GM23248 (cell line): ENCODE measurements at places on chromosomes 7 and 10. TPM values are rescaled to one million over a fixed set of nuclear protein-coding genes. Genes with fewer than 3 reads are reported as not detected.
A peak's percentile ranks its signal among the peaks of the same experiment; 100 is the strongest.

The UCMA gene
- total RNA-seq, result not detected in 2 replicates

DNA sequence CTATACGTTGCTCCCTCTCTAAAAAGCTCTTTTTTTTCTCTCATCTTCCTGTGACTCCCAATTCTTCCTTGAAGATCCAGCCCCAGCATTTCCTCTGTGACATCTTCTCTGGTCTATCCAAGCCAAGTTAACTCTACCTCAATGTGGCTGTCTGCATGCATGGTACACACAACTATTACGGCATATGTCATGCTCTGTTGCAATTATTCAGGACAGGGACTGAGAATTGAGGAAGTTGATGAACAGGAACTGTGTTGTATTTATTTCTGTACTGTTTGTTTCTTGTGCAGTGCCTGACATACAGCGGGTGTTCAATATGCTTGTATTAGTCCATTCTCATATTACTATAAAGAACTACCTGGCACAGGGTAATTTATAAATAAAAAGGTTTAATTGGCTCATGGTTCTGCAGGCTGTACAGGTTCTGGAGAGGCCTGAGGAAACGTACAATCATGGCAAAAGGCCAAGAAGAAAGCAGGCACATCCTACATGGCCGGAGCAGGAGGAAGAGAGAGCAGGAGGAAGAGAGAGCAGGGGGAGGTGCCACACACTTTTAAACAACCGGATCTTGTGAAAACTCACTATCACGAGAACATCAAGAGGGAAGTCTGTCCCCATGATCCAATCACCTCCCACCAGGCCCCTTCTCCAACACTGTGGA is 6.3 kb downstream of the TRPV5 start:
- DNase-seq, result no peak

DNA sequence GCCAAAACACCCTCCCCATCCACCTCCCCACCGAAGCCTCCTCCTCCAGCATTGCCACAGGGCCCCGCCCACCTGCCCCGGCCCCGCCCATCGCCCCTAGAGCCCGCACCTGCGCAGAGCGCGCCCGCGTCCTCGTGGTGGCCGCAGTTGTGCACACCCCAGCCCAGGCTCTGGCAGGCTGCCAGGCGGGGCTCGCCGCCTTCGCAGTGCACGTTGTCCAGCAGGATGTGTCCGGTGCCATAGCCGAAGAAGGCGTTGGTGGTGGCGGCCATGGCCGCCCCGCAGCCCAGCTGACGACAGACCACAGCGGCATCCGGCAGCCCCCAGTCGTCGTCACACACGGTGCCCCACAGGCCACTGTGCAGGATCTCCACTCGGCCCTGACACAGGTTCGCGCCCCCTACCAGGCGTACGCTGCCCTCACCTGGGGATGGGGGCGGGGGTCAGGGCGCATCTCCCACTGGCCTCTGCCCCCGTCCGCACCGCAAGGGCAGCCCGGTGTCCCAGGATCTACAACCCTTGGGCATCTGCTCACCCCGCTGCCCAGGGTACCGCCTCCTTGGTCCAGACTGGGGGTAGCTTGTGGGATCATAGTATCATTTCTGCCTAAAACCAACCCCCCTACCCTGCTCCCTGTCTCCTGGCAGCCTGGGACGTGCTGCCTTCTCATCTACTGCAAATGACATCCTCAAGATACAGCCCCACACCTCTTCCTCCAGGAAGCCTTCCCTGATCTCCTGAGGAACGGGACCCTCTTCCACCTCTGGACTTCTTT is 11.9 kb downstream of the SSC4D start:
- DNase-seq, result peak; percentile 79

DNA sequence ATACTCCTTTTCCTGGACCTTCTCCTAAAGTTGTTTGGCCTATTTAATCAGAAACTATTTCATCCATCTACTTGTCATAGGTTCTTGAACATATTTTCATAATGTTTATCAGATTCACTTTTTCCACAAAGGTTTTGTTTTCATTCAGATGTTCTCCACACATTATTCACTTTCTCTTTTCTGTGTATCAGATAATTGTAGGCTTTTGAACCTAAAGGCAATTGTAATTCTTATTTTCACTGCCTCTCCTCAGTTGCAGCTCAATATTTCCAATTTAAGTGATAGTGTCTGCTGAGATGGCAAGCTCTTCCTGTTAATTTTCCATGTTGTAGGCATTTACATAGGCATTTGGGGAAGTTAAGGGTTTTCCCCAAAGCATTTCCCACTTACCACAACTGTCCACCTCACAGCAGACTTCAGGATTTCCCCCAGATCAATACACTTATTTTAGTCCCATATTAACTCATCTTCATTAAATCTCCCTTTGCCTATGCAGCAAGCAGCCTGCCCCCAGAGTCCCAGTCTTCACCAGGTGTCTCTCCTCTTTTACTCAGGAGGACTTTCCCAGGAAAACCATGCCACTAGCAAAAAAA is 12.3 kb upstream of the IKZF1 start:
- no peak for DNase-seq

DNA sequence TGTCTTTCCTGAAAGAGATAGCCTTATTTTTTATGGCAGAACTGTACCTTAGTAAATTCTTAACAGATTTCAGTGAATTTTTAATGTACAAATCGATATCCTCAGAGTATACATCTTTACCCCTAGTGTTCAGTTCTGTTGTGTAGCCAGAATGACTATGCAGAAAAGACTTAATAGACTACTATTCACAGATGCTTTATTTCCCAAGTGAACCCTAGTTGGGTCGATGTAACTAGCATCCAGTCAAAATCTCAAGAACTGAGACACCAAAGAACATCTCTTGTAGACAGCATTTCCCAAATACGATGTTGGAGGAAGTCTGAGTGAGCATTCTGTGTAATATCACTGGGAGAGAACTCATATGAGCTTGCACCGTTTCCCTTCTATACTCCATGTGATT is 1.5 kb downstream of the AKR1C3 start:
- peak; percentile 57 for DNase-seq

- peak; percentile 33 for DNase-seq
Observed at GRCh38 chr10:73648975-73649829, 6.6 kb downstream of the SYNPO2L start.

DNA sequence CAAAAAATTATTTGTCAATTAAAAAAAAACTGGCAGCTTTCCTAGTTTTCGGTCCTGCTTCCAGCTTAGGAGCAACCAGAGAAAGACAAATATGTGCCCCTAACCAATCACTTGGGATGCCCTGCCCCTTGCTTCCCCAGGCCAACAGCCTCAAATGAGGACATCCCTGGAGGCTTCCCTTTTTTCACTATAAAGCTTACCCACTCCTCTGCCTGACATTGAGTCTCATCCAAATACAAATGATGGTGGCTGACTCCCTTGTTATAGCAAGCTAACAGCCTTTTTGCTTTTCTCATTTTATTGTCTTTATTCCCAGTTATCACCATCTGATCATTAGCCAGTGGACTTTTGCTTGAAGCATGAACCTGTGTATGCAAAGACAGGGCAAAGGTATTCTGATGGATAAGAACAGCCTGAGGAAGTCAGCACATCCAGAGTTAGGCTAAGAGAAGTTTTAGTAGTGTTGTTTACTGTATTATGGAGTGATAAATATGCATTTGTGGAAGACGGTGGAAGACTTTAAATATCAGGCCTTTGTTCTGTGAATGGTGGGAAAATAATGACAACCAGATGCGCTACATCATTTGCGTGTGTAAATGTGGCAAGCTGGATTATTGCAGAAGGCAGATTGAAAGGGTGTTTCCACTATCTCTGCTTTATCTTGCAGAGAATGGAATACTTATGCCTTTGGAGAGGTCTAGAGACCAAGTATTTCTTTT is 1.7 kb upstream of the CCM2 start:
- DNase-seq, result no peak

The C10orf120 gene
- not detected in 2 replicates for total RNA-seq

The LIPN gene
- not detected in 2 replicates for total RNA-seq

The MYOF gene
- total RNA-seq, result 256 and 261 TPM in 2 replicates

The TRPV6 gene
- not detected in 2 replicates for total RNA-seq

GRCh38 chr10:95242581-95243317 is 48.1 kb downstream of the PDLIM1 start:
- peak; percentile 77 for DNase-seq

- no peak for DNase-seq
Observed at GRCh38 chr10:69345890-69346474, 67.7 kb downstream of the HK1 start.

The CFAP58 gene
- under 0.01 and 0.22 TPM in 2 replicates for total RNA-seq

- DNase-seq, result peak; percentile 89
Observed at GRCh38 chr7:2687338-2687869, 598 bp upstream of the AMZ1 start.

The KEL gene
- total RNA-seq, result not detected in 2 replicates

The OR9A2 gene
- total RNA-seq, result not detected in 2 replicates

- no peak for DNase-seq
Observed at GRCh38 chr10:343231-344220, 208.3 kb downstream of the ZMYND11 start.

The CUBN gene
- total RNA-seq, result 0.65 and 2.8 TPM in 2 replicates

DNA sequence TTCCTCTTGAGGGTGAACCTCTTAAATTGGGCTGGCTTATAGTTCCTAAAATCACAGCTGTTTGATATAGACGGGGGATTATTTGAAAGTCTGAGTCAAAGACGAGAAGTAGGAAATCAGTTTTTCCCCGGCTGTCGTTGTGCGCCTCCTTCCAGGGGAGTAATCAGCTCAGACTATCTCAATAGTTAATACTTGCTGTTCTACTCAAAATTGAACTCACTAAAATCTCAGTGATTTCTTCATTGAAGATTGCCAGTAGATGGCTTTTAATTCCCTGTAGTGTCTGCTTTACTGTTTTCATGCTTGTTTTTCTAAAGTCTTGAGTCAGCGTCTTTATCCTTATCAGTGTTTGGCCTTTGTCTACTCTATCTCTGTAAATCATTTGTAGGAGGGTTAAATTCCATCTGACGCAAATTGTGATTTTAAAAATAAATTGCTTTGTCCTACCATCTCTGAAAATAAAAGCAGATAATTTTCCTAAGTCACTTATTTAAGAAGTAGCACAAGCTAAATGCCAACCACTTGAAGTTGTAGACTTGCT is 47.3 kb downstream of the CNNM2 start:
- DNase-seq, result no peak

The MYL10 gene
- total RNA-seq, result not detected in 2 replicates

GRCh38 chr7:22849662-22850061 is 27.0 kb upstream of the TOMM7 start:
- no peak for DNase-seq

DNA sequence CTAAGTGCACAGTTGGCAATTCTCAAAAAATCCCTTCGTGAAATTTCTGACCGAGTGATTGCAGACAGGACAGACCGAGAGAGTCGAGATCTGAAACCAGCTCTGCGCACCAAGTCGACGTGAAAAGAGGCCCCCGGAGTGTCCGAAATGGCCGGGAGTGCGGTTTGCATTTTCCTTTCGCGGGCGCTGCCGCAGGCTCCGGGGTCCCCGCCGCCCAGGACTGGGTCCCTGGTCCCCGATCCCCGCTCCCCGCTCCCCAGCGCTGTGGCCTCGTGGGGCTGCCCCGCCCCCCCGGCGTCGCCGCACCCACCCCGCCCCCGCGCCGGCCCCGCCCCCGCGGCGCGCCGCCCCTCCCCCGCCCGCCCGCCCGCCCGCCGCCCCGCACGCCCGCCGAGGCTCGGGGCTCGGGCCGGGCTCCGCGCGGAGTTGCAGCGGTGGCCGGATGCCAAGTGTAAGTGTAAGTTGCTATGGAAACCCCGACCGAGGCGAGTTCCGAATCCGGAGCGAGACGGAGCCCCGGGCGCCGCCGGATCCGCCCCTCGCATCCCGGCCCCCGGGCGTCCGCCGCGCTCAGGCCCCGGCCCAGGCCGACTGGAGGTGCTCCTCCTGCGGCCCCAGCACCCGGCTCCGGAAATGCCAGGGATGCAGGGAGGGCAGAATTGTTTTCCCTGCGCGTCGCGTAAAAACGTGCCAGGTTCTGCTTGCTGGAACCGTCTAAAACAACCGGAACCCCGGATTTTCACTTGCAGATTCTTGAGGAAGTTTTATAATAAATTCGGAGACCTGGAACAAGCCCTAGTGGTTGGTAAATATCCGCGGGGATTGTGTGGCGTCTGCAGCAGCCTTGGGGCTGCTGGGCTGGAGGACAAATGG is 4.6 kb downstream of the BMI1 start:
- DNase-seq, result peak; percentile 89

GRCh38 chr10:26215935-26216584 is 514 bp upstream of the GAD2 start:
- peak; percentile 66 for DNase-seq
